ENCODE measurements at places on chromosomes 11 and 22.

GRCh38 chr22:36757668-36758211 is 18.2 kb downstream of the IFT27 start:
- peak; percentile 88 for DNase-seq

- no peak for DNase-seq
Observed at GRCh38 chr11:130452176-130452575, 3.7 kb downstream of the ADAMTS15 start.

- DNase-seq: peak; percentile 60
Observed at GRCh38 chr11:1231396-1232020, 8.6 kb downstream of the MUC5B start.

DNA sequence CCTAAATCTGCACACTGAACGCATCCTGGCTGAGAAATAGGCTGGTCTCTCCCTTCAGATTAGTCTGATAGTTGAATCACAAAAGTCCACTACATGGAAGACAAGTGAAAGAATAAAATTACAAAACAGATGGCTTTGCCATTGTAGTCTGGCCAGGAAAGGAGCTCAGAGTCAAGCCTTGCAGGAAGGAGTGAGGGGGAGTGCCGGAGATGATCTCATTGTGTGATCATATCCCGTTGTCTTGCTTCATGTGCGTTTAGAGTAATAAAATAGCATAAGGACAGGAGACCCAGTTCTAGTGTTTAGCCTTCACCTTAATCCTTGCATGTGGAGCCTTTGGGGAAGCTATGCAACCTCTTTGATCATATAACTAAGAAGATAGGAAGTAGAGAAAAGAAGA is 666.7 kb upstream of the RAG2 start:
- DNase-seq: no peak

DNA sequence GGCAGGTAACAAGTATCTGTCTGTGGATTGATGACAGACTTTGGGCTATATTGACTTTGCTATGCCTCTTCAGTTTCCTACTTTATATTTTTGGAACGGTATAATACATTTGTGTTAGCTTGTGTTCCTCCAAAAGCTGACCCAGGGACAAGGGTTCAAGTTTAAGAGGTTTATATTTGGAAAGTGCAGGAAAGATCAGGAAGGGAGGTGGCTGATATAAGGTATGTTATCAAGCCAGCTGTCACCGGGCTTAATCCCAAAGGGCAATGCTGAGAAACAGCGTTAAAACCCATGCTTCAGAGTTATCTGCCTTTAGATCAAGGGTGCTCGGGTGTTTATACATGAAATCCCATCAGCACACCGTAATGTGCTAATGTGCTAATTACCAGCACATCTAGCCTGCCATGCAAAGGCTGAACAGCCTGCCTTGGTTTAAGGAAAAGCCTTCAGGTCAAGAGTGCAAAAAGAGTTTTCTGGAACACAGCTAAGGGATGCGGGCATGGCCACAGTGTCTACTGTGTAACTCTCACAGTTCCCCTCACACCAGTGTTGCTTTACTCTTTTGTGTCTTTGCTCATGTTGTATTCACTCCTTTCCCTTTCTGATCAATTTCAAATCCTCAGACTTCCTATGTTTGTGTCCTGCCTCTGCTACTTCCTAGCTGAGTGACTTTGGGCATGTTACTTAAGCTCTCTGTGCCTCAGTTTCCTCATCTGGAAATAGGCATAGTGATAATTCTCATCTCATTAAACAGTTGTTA is 77.5 kb downstream of the BDNF start:
- no peak for DNase-seq

- no peak for DNase-seq
Observed at GRCh38 chr22:41560095-41560471, 727 bp upstream of the CSDC2 start.

- DNase-seq: no peak
Observed at GRCh38 chr22:44595841-44596341, 97.9 kb upstream of the RTL6 start.

DNA sequence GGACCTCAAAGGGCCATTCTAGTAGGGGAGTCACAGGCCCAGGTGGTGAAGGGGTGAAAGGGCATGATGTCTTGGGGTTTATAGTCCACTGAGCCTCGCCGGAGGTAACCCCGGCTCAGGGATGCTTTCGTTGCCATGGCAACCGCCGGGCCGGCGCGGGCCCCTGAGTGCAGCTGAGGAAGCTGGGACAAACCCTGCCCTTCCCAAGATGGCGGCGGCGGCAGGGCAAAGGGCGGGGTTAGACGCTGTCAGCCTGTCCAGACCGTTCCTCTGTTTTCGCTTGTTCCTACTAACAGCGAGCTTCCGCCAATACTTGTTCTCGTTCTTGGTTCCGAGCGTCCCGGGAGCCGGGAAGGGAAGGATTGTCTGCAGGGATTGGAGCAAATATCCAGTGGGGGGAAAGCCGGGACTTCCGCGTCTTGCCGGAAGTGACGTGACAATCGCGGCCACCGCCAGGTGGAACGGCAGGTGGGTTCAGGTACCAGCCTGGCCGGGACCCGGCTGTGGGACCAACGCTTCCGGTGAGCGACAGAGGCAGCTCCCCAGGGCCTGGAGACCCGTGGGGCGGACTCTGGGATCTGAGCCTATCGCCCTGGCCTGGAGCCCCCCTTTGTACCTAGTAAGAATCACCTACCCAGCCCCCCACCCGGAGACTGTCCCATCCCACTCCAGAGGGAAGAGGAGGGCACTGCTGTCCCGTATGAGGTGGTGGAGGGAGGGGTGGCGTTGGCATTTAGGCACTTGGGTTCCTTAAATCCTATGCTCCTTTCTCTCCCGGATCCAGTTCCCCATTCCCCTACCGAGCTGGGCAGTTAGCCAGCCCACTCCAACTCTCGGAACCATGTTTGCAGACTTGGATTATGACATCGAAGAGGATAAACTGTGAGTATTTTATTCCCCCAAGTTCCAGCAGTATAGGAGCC is at the start of gene PICK1:
Gene PICK1 (plus strand): TSS at position 436 of the 923 bp plus-strand sequence. CDS start 406 bp downstream, at position 842.
- peak; percentile 95 for DNase-seq

All from upper lobe of right lung (tissue), 1 donor.